ENCODE measurements at places on chromosomes 11 and 22. TPM values are rescaled to one million over a fixed set of nuclear protein-coding genes. Genes with fewer than 3 reads are reported as not detected.

The SLC5A12 gene
- not detected for total RNA-seq

The DMC1 gene
- 1.1 TPM for total RNA-seq

- DNase-seq = peak; percentile 86
Observed at GRCh38 chr22:35835998-35836691, 118.5 kb downstream of the APOL5 start.

DNA sequence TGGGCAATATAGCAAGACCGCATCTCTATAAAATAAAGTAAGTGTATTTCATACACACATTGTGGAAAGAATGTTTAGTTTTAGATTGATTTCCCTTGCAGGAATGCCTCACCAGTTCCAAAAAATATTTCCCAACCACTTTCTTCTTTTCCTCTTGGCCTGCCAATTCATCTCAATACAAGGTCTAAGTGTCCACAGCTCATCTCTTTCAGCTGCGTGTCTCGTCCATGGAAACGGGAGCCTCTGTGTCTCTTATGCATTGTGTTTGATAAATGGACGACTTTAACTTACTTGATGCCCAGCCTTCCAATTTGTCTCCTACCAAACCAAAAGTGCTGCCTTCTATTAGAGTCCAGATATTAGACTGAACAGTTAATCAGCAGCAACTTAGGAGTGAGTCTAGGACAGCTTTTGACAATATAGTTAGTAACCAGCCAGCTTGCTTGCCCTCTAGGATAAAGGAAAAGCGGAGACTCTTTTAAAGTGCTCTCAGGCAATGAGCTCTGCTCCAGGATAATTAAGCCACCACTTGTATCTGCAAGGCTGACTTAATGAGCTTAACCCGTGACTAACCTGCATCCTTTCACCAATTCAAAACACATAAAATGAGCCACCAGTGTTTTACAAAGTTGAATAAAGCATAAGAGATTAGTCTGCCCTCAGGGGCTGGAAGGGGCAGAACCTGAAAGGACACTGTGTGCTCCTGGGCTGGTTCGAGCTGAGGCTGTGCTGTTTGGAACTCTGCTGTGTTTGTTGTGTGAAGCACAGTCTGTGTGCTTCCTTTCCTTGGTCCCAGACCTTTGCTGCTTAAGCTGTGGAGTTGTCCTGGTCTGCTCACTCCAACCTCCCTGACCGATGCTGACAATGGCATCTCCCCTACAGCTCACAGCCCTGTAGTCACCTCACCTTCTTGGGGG, 27.5 kb downstream of the FBXO7 start:
- no peak for DNase-seq

DNA sequence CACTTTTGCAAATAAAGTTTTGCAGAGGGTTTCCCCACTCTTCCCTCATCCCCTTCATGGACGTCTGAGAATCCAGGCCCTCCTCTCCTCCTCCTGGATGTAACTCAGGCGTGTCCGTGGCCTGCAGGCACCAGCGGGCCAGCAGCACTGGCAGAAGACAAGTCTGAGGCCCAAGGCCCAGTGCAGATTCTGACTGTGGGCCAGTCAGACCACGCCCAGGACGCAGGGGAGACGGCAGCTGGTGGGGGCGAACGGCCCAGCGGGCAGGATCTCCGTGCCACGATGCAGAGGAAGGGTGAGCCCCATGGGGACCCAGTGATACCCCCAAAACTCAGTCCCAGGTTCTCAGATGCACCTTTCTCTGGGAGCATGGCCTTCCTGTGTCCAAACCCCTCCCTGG, 14.4 kb downstream of the TUB start:
- DNase-seq = no peak
